ENCODE measurements at places on chromosomes 12 and 14. TPM values are rescaled to one million over a fixed set of nuclear protein-coding genes. Genes with fewer than 3 reads are reported as not detected.
A peak's percentile ranks its signal among the peaks of the same experiment; 100 is the strongest.

Gene TC2N
- total RNA-seq: 5.7 TPM

Gene PTPRB
- total RNA-seq: 1.6 TPM

Gene RIPK3
- not detected for total RNA-seq

Gene TMCC3
- 1.5 TPM for total RNA-seq

GRCh38 chr14:44741431-44741830 lies 220.3 kb downstream of the KLHL28 start:
- no peak for DNase-seq

GRCh38 chr14:104563742-104564615 lies 15.6 kb upstream of the C14orf180 start:
- DNase-seq: peak; percentile 83

DNA sequence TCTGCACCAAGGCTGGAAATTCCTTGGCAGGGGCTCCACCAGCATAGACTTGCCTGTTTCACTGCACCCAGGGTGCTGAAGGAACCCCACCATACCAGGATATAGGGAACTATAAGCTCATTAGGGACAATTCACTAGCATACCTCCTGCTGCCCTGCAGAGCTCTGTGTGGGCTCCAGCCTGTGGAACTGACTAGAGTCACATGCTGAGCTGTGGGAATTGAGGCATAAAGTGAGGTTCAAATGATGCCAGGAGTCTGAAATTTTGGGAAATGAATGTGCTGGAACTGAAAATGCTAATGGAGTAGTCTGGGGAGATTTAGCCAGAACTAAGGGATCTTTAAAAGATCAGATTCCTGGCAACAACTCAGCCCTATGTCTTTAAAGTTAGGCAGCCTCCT lies 7.3 kb upstream of the EMP1 start:
- DNase-seq: no peak

DNA sequence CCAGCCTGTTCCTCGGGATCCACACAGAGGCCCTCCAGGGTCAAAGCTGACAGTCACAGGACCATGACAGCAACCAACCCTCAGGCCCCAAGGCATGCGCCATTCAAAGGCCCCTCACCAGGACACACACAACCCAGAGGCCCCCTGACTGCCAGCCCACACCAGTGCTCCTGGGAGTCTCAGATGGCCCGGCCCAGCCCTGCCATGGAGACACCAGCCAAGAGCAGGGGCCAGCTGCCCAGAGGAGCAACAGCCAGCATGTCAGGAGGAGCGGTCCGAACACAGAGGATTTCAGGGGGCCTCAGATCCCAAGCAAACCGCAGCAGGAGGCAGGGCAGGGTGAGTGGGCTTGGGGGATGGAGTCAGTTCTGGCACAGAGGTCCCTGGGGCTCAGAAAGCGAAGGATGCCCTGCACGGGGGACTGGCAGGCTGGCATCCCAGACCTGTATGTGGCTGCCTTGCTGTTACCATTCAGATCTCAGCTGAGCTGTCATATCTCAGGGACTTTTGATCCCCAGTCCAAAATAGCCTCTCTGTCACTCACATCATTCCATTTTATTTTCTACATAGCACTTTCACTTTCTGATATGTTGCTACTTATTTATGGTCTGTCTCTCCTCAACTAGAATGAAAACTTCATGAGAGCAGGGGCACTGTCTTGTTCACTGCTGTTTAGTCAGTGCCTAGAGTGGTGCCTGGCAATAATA lies 4.8 kb downstream of the TMEM229B start:
- no peak for DNase-seq

DNA sequence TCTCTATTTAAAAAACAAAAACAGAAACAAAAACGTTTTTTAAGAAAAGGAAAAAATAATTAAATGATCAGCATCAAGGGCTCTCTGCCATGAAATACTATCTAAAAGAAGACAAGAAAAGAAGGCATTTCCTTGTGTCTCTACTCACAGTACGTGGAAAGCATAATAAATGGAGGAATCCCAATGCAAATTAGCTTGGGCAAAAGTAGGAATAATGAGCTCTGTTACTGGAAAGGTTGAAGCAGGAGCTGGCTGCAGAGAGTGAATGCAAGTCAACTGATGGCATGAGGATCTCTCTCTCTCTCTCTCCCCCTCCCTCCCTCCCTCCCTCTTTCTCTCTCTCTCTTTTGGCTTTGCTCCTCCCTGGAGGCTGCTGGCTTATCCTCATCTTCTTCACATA lies 85.9 kb downstream of the TBX3 start:
- DNase-seq: no peak

- no peak for DNase-seq
These were observed 56.1 kb downstream of the TECPR2 start for GRCh38 chr14:102418853-102419240.

DNA sequence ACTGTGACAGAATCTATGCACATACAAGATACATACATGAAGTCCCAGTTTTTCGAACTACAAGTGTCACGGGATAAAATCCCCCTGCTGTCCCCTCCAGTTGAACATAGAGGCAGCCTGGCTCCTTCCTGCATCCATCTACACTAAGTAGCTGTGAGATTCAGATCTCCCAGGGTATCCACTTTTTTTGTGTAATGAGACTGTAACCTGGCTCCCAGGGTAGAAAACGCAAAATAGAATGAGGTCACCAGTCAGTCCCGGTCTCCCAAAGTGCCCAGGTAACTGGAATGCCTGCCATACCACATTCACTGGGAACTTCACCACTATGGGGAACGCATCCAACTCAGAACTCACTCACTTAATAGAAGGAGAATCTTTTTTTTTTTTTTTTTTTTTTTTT lies 67.8 kb downstream of the TMCC3 start:
- no peak for DNase-seq

DNA sequence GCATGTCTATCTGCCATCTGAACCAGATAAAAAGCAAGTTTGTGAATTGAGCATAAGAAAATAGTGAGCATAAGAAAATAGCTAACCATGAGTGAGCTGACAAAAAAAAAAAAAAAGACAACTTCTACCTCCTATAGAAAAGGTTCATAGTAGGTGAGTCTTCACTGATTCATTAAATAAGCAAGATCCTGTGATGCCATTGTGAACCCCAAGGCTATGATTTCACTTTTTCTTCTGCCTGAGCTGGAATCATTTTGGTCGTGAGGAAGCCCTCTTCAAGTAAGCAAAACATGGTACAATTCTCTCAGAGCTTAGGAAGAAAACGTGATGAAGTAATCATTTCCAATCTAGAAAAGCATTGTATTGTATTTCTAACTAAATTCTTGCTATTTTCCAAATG lies 1.2 kb downstream of the PIK3C2G start:
- DNase-seq: peak; percentile 11

- peak; percentile 92 for DNase-seq
These were observed 20.8 kb downstream of the TPCN1 start for GRCh38 chr12:113242026-113242418.

- no peak for DNase-seq
These were observed 586.4 kb downstream of the MED13L start for GRCh38 chr12:115691123-115691522.

GRCh38 chr12:5163661-5164060 lies 120.0 kb downstream of the KCNA5 start:
- no peak for DNase-seq

DNA sequence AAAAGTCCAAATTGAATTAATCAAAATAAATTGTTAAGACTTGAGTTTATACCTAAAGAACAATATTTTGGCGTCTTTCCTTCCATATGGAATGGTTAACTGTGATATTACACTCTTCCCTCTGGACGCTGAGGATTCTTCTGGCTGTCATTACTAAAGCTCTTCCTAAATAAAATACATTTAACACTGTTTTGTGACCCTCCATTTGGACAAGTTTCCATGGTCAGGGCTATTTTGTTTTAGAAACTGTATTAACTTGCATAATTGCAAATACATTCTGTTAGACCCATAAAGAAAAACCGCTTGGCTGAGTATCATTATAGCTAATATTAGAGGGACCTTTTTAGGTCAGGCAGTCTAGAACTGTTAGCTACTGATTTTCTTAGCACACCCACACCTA lies 87.4 kb downstream of the NAV3 start:
- DNase-seq: no peak

GRCh38 chr12:118187751-118188435 lies 52.0 kb downstream of the PEBP1 start:
- DNase-seq: peak; percentile 7

DNA sequence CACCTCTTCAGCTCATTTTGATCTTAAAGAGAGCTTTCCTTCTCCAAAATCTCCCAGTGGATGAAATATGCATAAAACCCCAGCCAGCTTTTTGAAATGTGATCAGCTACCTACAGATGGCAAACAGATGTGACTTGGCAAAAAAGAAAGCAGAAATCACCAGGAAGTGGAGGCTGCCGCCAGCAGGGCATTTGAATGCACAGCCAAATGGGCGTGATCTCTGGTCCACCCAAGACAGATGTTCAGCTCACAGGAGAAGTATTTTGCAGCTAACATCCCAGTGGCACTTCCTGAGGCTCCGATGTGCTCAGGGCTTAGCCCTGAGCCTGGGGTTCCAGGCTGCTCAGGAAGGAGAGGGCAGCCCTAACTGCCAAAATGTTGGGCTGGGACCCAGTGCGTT lies 78.3 kb downstream of the LGMN start:
- peak; percentile 76 for DNase-seq

DNA sequence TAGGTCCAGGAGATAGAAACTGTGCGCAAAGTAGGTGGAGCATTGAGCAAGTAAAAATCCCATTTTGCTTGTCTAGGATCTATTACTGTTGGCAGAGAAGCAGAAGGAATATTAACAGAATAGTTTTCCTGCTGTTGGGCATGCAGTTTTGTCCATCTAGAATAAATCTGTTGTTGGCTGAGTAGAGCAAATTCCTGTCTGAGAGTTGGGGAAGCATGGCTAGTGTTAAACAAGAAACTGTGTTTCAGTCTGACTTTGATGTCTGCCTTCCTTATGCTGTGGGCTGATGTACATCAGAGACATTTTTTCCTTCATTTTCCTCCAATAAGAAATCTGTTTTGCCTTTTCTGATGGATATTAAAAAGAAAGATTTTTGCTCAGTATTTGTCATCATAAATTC lies 98.2 kb downstream of the RAD52 start:
- no peak for DNase-seq

DNA sequence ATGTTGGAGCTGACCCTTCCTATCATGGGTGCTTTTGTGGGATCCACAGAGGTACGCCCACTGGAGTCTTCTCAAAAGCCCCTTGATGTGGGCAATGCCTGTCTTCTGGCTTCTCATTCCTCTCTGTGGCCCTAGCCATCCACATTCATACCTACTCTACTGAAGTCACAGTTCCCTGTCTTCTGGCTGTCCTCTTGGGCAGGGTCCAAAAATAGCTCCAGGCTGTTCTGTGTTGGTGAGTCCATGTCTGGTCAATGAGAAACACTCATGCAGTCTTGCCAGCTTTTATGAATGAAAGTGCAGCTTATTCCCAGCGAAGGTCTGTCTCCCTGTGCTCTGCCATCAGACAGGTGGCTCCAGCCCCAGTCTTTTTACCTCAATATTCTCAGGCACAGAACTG lies 135.9 kb upstream of the MDM1 start:
- DNase-seq: no peak

GRCh38 chr12:66612090-66612775 lies 66.6 kb downstream of the GRIP1 start:
- DNase-seq: no peak

DNA sequence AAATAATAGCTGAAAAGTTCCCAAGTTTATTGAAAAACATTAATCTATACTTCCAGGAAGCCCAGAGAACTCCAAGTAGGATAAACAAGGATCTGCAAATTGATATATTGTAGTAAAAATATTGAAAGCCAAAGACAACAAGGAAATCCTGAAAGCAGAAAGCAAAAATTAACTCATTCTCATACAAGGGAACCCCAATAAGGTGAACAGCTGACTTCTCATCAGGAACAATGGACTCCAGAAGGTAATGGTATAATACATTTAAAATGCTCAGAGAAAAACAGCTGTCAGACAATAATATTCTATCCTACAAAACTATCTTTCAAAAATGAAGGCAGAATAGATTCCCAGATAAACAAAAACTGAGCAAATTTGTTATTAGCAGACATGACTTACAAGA lies 138.1 kb upstream of the BMP4 start:
- no peak for DNase-seq

GRCh38 chr14:72451054-72451972 lies 442.6 kb downstream of the DPF3 start:
- peak; percentile 43 for DNase-seq

Data from Daoy (cell line).